ENCODE measurements at places on chromosomes 13 and 19. TPM values are rescaled to one million over a fixed set of nuclear protein-coding genes. Genes with fewer than 3 reads are reported as not detected.

PRODH2 gene
- not detected for total RNA-seq

TMEM161A gene
- total RNA-seq, result 136 TPM

CLEC4M gene
- not detected for total RNA-seq

ZNF835 gene
- 0.98 TPM for total RNA-seq

ARHGAP33 gene
- total RNA-seq, result 47.4 TPM

PPP1R13L gene
- total RNA-seq, result 118 TPM

RXFP2 gene
- not detected for total RNA-seq

RAB3A gene
- 13.0 TPM for total RNA-seq

PSG2 gene
- not detected for total RNA-seq

SLC5A5 gene
- total RNA-seq, result 0.21 TPM

ICAM3 gene
- 9.0 TPM for total RNA-seq

ZNF540 gene
- 2.1 TPM for total RNA-seq

CYP2S1 gene
- 1.8 TPM for total RNA-seq

NTF4 gene
- 11.8 TPM for total RNA-seq

ZNF813 gene
- total RNA-seq, result 3.5 TPM

SPC24 gene
- 127 TPM for total RNA-seq

SAMD4B gene
- 158 TPM for total RNA-seq

ATP4B gene
- not detected for total RNA-seq

CDADC1 gene
- total RNA-seq, result 9.1 TPM

DCLK1 gene
- total RNA-seq, result 0.04 TPM

IZUMO2 gene
- not detected for total RNA-seq

ZNF497 gene
- total RNA-seq, result 7.6 TPM

PALM3 gene
- total RNA-seq, result 0.30 TPM

GPR12 gene
- not detected for total RNA-seq

FOSB gene
- 0.88 TPM for total RNA-seq

RYR1 gene
- total RNA-seq, result 12.8 TPM

TMEM190 gene
- not detected for total RNA-seq

NANOS3 gene
- total RNA-seq, result 2.0 TPM

FUT2 gene
- total RNA-seq, result not detected

GRK1 gene
- 0.21 TPM for total RNA-seq

SYNGR4 gene
- total RNA-seq, result not detected

ZNF57 gene
- total RNA-seq, result 2.1 TPM

ATP8A2 gene
- total RNA-seq, result 1.6 TPM

NCR1 gene
- not detected for total RNA-seq

ZNF544 gene
- total RNA-seq, result 95.9 TPM

ARHGEF1 gene
- total RNA-seq, result 19.2 TPM

FLT1 gene
- 14.8 TPM for total RNA-seq

TMC4 gene
- total RNA-seq, result 0.74 TPM

KCNJ14 gene
- total RNA-seq, result 0.56 TPM

THSD8 gene
- total RNA-seq, result not detected

PSG11 gene
- total RNA-seq, result not detected

DLEU7 gene
- not detected for total RNA-seq

CDC37 gene
- total RNA-seq, result 240 TPM

NLRP12 gene
- not detected for total RNA-seq

DYRK1B gene
- total RNA-seq, result 19.2 TPM

VSTM2B gene
- 0.39 TPM for total RNA-seq

CYP2B6 gene
- total RNA-seq, result not detected

LINGO3 gene
- 3.1 TPM for total RNA-seq

NLRP5 gene
- total RNA-seq, result not detected

ATP12A gene
- not detected for total RNA-seq

SIGLEC7 gene
- not detected for total RNA-seq
